Epithelial cell of proximal tubule (primary cell): ENCODE measurements at places on chromosomes 5 and 9. TPM values are rescaled to one million over a fixed set of nuclear protein-coding genes. Genes with fewer than 3 reads are reported as not detected.

The TMC1 gene
- total RNA-seq: not detected in 2 replicates

The MAMDC2 gene
- total RNA-seq: 5.5 and 6.6 TPM in 2 replicates

DNA sequence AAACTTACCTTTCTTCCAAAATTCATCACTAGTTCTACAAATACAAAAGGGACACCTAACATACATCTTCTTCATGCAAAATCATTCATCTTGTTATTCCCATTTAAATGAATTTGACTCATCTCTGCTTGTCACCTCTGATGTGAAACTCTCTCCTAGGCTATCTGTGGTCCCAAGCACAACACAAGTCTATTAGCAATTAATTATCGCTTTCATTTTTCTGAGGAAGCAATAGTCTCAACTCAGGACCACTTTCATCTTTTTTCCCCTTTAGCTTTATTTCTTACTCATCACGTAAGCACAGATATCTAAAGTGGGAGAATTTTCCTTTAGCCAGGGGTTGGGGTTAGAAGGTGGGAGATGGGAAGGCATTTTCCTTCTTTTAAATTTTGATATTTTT, 131.9 kb downstream of the ST8SIA4 start:
- no peak for DNase-seq

DNA sequence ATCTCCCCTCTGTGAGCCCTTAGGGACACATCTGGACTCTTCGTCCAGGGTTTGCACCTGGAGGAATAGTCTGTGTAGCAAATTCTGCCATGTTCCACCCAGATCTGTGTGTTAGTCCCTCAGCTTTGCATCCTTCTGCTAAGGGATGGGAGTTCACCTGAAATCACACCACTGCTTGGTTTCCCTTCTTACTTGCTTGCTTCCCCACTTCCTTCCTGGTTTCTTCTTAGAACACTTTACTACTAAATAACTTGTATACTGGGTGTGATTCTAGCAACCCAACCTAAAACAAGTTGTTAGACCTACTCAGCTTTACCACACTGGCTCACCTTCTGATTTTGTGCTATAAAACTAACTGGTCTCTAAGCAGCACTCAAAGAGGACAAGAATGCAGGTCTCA, 202.6 kb upstream of the MAP3K1 start:
- DNase-seq: no peak

The ABCA1 gene
- 8.9 and 13.7 TPM in 2 replicates for total RNA-seq

DNA sequence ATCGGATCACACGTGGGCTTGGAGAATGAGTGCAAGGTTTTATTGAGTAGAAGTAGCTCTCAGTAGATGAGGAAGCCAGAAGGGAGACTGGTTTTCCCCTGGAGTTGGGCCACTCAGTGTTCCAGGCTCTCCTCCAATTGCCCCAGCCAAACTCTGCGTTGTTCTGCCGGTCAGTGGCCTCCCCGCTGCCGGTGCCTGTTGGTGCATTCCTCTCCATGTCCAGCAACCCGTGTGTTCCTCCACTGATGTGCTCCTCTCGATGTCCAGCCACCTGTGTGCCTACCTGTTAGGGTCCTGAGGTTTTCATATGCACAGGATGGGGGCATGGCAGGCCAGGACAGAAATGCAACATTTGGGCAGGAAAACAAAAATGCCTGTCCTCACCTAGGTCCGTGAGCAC, 888.0 kb upstream of the PTPRD start:
- DNase-seq: no peak

GRCh38 chr9:72931437-72931836, 21.4 kb downstream of the ALDH1A1 start:
- DNase-seq: peak; percentile 96

The GPRIN1 gene
- 34.0 and 40.2 TPM in 2 replicates for total RNA-seq

DNA sequence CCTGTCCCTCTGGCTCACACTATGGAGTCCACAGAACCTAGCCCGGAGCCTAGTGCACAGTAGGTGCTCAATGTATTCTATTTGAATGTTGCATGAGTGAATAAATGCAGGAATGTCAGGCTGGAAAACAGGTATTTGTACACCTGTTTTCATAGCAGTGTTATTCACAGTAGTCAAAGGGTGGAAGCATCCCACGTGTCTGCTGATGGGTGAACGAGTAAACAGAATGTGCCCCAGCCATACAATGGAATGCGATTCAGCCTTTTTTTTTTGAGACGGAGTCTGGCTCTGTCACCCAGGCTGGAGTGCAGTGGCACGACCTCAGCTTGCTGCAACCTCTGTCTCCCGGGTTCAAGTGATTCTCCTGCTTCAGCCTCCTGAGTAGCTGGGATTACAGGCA, 31.5 kb upstream of the IER5L start:
- DNase-seq: no peak

DNA sequence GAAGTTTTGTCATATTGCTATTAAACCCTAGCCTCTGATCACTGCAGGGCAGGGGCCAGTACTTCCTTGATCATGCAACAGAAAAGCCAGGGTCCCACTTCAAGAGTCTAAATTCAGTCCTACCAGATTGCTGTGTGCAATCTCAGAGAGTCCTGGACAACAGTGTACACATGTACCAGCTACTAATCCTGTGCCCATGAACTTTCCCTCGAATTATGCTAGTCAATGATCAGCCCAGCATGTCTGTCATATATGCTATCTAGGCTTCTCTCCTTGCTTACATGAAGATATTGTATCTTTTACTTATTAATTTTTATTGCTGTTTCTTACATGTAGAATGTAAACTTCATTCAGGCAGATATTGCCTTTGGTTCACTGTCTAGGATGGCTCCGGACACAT, 367.0 kb downstream of the NTRK2 start:
- DNase-seq: no peak

- no peak for DNase-seq
Observed at GRCh38 chr5:476102-476813, 33.3 kb downstream of the EXOC3 start.

- no peak for DNase-seq
Observed at GRCh38 chr9:81597419-81598122, 91.8 kb downstream of the TLE1 start.

DNA sequence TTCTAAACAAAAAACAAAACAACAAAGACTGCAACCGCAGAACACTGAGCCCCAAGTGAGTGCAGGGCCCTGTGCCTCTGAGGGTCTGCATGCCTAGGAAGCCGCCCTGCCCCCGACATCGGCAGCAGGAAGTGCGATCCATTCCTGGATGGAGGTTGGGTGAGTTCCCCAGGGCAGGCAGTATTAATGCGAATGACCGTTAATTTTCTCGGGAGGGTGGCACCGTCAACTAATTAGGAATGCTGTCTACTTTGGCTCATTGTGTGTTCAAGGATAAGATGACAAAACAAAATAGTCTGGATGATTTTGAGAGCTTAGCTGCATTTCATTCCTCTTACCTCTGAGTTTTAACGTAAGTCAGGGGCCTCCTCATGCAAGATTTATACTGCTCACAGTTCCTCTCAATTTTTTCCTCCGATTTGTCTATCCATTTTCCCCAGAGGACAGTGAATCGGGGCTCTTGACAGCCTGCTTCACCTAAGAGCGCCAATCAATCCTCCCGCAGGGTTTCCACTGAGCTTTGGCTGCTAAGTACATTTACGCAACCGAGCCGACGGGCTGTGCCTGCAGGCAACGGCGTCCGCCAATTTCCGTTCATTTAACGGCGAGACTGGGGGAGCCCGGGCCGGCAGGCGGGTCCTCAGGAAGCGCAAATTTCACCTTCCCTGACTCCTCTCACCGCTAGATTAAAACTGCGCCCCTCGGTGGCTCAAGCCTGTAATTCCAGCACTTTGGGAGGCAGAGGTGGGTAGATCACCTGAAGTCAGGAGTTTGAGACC, 2.9 kb upstream of the NXNL2 start:
- peak; percentile 42 for DNase-seq

- no peak for DNase-seq
Observed at GRCh38 chr5:179801304-179802206, 5.1 kb downstream of the MGAT4B start.

The TCF7 gene
- 3.5 and 3.6 TPM in 2 replicates for total RNA-seq

GRCh38 chr5:155193029-155193428, 179.5 kb downstream of the KIF4B start:
- DNase-seq: no peak

The WNT8A gene
- total RNA-seq: not detected in 2 replicates

DNA sequence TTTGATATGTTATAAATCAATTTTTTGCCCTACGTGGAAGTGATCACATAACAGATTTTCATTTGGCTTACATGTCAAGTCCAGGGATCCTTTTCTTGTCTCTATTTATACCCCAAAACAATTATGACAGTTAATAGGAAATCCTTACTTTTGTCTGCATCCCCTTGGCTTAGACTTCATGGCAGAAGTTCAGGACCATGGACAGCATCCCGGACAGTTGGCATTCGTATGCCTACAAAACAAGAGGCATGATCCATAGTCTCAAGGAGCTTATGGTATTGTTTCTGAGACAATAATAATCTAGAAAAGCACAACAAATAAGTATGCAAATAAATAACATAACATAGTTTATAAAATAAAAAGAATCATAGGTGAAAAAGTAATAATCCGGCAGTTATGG, 214.3 kb upstream of the GRIA1 start:
- DNase-seq: peak; percentile 3

The MYOT gene
- not detected in 2 replicates for total RNA-seq

DNA sequence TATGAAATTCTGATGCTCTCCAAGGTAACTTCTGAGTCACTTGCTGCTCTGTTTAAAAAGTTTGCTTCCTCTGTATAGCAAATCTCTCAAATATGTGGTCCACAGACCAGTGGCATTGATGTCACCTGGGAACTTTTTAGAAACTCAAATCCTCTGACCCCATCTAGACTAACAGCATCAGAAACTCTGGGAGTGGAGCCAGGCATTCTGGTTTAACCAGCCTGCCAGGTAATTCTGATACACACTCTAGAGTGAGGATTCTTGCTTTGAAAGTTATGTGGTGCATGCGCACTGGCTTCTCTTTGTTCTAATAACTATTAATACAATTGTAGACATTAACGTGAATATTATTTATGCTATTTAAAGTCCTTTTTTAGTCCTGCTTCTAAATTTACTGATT, 298.1 kb downstream of the SLF1 start:
- no peak for DNase-seq

GRCh38 chr9:129868872-129869486, 33.7 kb downstream of the USP20 start:
- no peak for DNase-seq

DNA sequence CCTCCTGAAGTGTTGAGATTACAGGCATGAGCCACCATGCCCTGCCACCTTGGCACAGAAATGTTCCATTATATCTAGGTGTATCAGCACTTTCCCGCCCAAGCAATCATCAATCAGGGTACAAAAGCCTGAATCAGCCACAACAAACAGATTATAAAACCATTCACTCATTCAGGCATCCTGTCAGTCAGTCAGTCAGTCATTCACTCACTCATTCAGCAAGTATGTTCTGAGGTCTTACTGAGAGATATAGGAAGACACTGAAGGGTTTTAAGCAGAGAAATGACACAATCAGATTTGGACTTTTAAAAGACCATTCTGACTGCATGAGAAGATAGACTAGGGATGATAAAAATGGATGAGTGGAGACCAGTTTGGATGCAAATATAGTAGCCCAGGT, 13.1 kb downstream of the PSMD5 start:
- DNase-seq: no peak

- no peak for DNase-seq
Observed at GRCh38 chr9:113477058-113477457, 13.5 kb downstream of the RGS3 start.

GRCh38 chr5:141870871-141871270, 7.3 kb downstream of the PCDH1 start:
- no peak for DNase-seq

The SPINK7 gene
- not detected in 2 replicates for total RNA-seq

- DNase-seq: no peak
Observed at GRCh38 chr5:1156033-1156753, 44.3 kb upstream of the SLC12A7 start.

GRCh38 chr9:133726401-133727276, 11.5 kb downstream of the SARDH start:
- DNase-seq: no peak

- no peak for DNase-seq
Observed at GRCh38 chr5:13994621-13995253, 50.2 kb upstream of the DNAH5 start.

The GARIN3 gene
- total RNA-seq: not detected in 2 replicates

DNA sequence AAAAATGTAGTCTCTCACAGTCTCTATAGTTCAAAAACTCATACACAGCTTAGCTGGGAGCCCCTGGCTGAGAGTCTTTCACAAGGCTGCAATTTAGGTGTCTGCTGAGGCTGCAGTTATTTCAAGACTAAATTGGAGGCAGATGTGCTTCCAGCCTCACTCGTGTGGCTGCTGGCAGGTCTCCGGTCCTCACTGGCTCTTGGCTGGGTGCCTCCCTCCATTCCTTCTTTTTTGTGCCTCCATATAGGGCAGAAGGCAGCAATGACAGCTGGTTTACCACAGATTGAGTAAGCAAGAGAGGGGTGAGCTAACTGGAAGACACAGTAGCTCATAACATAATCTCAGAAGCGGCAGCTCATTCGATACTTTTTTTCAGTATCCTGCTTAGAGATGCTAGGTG, 2167.7 kb upstream of the WWC1 start:
- no peak for DNase-seq

DNA sequence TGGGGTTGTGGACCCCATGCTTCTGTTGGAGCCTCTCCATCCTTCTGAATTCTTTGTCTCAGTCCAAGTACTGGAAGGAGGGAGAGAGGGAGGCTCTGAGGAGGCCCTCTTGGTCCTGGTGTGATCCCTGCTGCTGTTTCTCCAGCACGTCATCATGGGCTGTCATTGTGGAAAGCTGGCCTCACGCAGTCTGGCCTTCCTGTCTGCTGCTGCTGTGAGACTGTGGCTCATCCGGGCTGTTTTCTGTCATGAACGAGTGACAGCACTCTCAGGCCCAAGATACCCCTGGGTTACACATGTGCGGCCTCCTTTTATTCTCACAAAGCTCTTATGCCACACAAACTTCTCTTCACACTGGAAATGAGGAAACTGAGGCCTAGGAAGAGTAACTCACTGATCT, 499.3 kb downstream of the CCDC171 start:
- DNase-seq: no peak

DNA sequence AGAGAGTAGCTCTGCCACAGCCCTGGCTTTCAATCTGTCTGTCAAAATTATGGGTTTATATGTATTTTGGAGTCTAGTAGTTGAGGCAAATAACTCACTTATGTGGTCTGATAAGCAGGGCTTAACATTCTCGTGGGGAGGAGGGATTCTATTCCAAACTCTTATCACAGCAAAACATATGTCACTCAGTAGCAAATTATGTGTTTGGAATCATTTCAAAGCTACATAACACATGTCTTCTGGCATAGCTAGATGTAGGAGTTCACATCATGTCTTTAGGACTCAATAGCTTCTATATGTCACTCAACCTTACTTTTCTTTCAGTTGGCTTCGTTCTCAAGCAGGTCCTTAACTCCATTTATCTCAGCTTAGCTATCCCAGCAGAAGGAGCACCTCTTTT, 144.5 kb upstream of the SEMA6A start:
- no peak for DNase-seq

The CCDC180 gene
- 0.29 and 0.75 TPM in 2 replicates for total RNA-seq

- DNase-seq: no peak
Observed at GRCh38 chr9:99030610-99031109, 74.3 kb upstream of the TGFBR1 start.
